A172 (cell line): ENCODE measurements at places on chromosomes 6 and 20. TPM values are rescaled to one million over a fixed set of nuclear protein-coding genes. Genes with fewer than 3 reads are reported as not detected.

Gene NKX2-4
- total RNA-seq = not detected in 2 replicates

Gene MAN1A1
- total RNA-seq = 5.7 and 6.3 TPM in 2 replicates

Gene FAM83C
- total RNA-seq = 0.24 TPM in 1 of 2 replicates, not detected in the other

DNA sequence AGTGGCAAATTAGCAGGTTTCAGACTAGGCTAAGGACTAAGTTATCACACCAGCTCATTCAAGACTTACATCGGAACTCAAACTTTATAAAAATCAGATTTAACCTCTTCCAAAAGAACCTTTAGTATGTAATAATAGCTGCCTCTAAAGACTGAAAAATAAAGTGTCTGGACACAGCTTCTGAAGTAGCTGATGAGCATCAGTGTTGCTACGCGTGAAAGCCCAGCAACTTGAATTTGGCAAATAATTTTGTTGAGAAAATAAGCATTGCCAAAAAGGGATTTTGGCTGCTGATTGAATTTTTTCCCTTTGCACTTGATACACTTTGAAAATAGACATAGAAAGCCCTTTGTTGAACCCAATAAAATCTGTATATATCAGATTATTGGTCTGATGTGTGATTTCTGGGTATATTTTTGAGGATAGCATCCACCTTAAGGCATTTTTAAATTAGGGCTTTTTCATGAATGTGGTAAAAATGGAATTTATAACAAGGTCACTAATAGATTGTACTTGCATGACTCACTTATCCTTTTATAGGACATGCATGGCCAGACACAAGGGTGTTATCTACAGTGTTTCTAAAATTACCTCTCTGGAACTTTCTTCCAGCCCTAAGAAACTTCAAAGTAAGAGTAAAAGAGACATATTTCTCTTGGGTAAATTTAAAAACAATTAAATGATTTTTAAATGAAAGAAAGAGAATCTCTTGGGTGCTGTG is 350.4 kb downstream of the TENT5A start:
- peak; percentile 62 for DNase-seq

- DNase-seq = no peak
These were observed 12.5 kb downstream of the COL10A1 start for GRCh38 chr6:116113386-116113785.

- peak; percentile 61 for DNase-seq
These were observed 52.8 kb upstream of the BMP6 start for GRCh38 chr6:7673063-7673536.
